A673 (cell line): ENCODE measurements at places on chromosomes 6 and 20. TPM values are rescaled to one million over a fixed set of nuclear protein-coding genes. Genes with fewer than 3 reads are reported as not detected.

- H3K27ac ChIP-seq = no peak overlapping the region
- no peaks in the 10 kb centered on the region for H3K36me3 ChIP-seq
- H3K4me1 ChIP-seq = no peaks in the 10 kb centered on the region
- no peak overlapping the region for H3K4me3 ChIP-seq
- H3K27me3 ChIP-seq = no peaks in the 10 kb centered on the region
- no peak for DNase-seq
Measured at GRCh38 chr6:140364916-140365315, 990.5 kb upstream of the CITED2 start.

GRCh38 chr20:50513169-50514034 lies 3.2 kb downstream of the PTPN1 start:
- H3K36me3 ChIP-seq = no peaks in the 10 kb centered on the region
- H3K27ac ChIP-seq = peak overlapping the region; percentile 27
- peaks cover 59% of the 10 kb centered on the region for H3K4me1 ChIP-seq
- DNase-seq = peak; percentile 26
- H3K27me3 ChIP-seq = no peaks in the 10 kb centered on the region

The MTFR2 gene
- total RNA-seq = 10.1 and 12.6 TPM in 2 replicates

The WFDC12 gene
- not detected in 2 replicates for total RNA-seq

DNA sequence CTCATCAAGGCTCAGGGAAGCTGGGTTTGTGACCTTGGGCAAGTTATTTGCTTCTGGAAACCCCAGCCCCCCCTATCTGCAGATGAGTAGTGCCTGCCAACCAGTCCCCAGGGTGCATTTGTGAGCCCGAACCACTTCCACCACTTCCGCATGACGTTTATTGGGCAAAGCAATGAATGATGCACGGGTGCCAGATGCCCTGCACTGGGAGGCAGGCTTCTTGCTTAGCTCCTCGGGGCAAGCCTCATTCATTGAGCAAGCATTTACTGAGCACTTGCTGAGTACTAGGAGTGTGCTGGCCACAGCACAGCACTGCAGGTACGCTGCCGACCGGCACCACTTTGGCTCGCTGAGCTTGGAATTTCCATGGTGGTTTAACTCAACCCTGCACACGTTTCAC lies 60.2 kb downstream of the GNAS-AS1 start:
- no peaks in the 10 kb centered on the region for H3K36me3 ChIP-seq
- DNase-seq = peak; percentile 80
- H3K27ac ChIP-seq = no peak overlapping the region

DNA sequence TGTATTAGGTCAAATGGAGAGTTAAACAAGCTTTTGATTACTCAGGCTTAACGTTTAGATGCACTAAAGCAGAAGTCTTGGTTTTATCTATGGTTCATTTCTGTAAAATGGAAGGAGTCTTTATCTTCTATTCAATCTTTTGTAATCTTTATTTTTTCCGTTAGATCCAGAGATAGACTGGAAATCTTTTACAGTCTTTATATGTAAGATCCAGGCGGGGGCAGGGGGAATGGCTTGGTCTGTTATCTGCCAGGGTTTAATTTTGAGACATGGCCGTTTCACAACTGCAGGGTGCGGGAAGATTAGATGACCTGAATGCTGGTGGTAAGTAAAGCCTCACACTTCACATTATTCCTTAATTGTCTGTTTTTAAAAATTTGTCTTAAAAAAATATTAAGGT lies 3.7 kb downstream of the AKAP12 start:
- DNase-seq = no peak
- H3K36me3 ChIP-seq = no peaks in the 10 kb centered on the region
- H3K27me3 ChIP-seq = no peaks in the 10 kb centered on the region
- H3K4me1 ChIP-seq = peaks cover 15% of the 10 kb centered on the region
- no peak overlapping the region for H3K27ac ChIP-seq
- no peak overlapping the region for H3K4me3 ChIP-seq

The OVOL2 gene
- not detected in 2 replicates for total RNA-seq

- H3K36me3 ChIP-seq = no peaks in the 10 kb centered on the region
- H3K27me3 ChIP-seq = no peaks in the 10 kb centered on the region
- H3K4me1 ChIP-seq = no peaks in the 10 kb centered on the region
- H3K27ac ChIP-seq = no peak overlapping the region
Measured at GRCh38 chr6:52249078-52249477, 4.8 kb upstream of the IL17F start.

- no peak overlapping the region for H3K27ac ChIP-seq
- no peaks in the 10 kb centered on the region for H3K36me3 ChIP-seq
- DNase-seq = no peak
- no peaks in the 10 kb centered on the region for H3K4me1 ChIP-seq
Measured at GRCh38 chr6:62446647-62447316, 160.8 kb upstream of the KHDRBS2 start.

DNA sequence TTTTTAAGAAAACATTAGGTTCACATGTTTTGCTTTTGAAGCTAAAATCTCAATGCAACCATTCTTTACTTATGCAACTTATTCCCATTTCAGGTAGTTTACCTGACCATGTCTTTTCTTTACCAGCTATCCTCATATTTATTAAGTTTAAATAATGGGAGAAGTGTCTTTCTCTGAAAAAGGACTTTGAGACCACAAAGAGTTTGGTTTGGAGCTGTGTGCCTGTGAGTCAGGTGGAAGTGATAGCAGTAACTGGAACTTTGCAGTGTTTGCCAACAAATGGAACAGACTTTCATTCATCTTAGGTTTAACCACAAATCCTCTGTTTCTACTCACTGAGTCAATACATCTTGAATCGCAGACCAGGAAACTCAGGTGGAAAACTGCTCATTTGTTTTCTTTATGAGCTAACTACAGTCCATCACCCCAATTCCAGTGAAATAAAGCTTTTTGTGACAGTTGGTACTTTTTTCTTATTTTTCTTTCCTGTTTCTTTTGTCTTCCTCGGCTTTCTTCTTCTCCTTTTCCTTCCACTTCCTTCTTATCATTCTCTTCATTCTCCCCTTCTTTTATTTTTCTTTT lies 148.3 kb upstream of the RIN2 start:
- H3K36me3 ChIP-seq = no peaks in the 10 kb centered on the region
- DNase-seq = no peak
- no peak overlapping the region for H3K27ac ChIP-seq
- no peaks in the 10 kb centered on the region for H3K4me1 ChIP-seq
- H3K27me3 ChIP-seq = no peaks in the 10 kb centered on the region
- no peak overlapping the region for H3K4me3 ChIP-seq

GRCh38 chr6:133236932-133237331 lies 4.2 kb upstream of the EYA4 start:
- no peak for DNase-seq
- H3K4me1 ChIP-seq = no peaks in the 10 kb centered on the region
- H3K4me3 ChIP-seq = no peak overlapping the region
- peaks cover 39% of the 10 kb centered on the region for H3K27me3 ChIP-seq
- H3K27ac ChIP-seq = no peak overlapping the region
- no peaks in the 10 kb centered on the region for H3K36me3 ChIP-seq
